ENCODE measurements at places on chromosomes 7 and 10.

- no peak for DNase-seq
Observed at GRCh38 chr7:155298288-155298833, 683 bp downstream of the INSIG1 start.

DNA sequence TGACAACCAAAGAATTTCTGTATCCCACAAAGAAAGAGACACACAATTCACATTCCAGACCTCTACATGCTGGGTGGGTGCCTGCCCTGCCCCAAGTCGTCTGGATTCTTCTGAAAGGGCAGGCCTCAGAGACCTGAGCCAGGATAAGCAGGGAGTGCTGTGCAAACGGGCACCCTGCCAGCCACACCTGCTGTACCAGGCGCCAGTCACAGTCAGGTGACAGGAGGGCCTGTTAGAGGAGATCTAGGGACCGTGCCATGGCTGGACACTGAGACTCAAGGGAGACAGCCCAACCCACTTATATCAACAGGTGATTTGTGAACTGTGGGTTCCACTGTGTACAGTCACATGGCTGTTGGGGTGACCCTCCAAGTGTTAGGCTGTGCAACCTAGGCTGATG lies 103.1 kb upstream of the AFAP1L2 start:
- no peak for DNase-seq

DNA sequence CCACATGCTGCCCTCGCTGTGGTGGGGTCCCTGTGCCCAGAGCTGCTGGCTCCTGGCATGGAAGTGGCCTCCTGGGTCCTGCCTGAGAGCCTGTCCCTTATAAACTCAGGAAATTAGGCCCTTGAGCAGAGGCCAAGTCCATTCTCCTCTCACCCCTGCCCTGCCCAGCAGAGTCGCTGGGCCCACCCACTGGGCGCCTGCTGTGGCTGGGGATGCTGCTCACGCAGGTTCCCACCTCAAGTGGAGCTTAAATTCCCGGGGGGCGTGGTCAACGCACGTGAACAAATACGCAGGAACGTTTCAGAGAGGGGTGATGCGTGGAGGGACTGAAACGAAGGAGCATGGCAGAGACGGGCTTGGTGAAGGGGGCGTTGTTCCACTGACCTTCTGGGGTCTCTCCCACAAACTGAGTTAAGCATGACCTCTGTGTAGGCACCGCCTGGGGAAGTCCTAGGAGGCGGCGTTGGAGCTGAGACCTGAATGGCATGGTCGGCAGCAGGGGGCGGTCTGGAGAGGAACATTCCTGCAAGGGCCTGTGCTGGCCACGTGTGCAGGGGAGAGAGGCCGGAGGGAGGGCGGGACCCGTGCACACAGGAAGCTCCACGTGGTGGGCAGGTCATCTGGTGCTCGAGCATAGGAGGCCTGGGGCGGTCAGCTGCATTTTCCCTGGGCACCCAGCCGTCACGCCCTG lies 27.9 kb downstream of the FAM20C start:
- DNase-seq, result no peak

- no peak for DNase-seq
Observed at GRCh38 chr10:26432938-26433337, 5.2 kb upstream of the APBB1IP start.

DNA sequence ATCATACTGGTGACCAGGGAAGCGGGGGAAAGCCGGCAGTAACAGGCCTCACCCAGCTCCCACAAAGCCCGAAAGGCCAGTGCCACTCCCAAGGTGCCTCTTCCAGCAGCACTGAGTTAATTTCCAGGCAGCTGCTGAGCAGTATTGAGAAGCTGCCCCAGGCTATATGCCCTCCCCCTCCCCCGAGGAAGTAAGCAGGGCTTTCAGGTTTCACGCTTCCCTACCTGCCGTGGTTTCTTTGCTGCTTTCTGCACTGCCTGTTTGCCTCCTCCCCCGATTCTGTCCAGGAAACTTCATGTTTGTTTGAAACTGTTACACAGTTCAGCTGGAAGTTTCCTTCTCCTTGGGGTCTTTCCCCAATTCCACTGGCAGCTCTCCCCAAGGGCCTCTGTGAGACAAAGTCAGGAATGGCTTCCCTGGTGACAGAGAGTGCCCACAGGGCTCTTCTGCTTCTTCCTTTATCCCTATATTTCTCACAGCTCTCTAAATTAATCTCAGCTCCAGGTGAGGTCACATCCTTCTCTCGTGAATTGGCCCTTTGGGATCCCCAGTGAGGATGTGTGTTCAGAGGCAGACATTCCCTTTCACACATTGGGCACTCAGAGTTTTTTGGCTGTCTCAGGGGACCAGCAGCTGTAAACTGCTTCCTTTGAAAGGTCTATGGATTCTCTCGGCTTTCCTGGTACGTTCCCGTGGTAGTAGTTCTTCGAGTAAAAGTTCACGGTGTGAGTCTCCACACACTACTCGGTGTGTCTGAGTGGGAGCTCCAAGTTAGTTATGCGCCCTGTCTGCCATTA lies 19.4 kb downstream of the C1GALT1 start:
- DNase-seq, result no peak

DNA sequence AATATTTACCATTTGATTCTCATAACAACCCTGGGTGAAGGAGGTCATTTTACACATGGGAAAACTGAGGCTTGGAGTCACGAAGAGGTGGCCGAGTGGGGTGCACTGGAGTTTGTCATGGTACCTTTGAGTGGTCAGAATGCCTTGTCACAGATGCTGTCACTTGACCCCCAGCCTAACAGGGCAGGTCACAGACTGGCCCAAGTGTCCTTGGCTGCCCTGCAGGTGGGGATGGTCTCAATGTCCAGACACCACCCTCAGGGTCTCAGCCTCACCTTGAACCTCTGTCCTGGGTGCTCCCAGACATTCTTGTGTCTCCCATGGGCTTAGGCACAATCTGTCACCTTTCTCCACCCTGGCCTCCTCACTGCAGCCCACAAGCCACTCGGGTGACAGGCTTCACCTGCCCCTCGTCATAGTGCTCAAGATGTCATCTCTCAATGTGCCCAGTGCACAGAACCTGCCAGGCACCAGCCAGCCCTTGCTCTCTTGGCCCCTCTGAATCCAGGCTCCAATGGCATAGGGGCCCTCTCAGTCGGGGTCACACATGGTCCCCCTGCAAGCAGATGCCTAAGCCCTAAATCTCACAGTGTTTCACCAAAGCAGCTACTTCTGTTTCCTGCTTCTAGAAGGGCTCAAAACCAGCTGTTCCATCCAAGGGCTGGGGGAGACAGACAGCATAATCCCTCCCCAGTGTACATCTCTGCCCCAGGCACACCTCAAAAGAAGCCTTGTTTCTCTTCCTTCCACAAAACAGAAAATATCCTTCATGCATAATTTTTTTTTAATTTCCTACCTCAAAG lies 76.8 kb upstream of the NANOS1 start:
- DNase-seq, result no peak

DNA sequence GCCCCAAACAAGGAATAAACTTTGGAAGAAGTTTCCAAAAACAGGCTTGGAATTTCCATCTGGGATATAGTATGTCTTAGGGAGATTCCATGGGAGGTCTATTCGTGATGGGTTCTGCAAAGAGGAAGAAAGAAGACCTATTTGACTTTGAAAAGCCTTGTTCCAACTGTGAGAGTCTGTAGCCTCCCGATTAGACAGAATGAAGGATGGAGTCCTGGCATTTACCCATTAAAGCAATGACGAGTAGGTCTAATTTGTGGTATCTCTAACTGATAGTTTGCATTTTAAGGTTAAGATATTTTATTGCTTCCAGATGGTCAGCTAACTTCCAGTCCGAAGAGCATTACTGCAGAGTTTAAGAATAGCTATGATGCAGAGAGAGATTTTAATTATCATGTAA lies 19.5 kb upstream of the GALNT17 start:
- DNase-seq, result no peak

GRCh38 chr7:47039089-47039648 lies 542.7 kb downstream of the TNS3 start:
- DNase-seq, result no peak

DNA sequence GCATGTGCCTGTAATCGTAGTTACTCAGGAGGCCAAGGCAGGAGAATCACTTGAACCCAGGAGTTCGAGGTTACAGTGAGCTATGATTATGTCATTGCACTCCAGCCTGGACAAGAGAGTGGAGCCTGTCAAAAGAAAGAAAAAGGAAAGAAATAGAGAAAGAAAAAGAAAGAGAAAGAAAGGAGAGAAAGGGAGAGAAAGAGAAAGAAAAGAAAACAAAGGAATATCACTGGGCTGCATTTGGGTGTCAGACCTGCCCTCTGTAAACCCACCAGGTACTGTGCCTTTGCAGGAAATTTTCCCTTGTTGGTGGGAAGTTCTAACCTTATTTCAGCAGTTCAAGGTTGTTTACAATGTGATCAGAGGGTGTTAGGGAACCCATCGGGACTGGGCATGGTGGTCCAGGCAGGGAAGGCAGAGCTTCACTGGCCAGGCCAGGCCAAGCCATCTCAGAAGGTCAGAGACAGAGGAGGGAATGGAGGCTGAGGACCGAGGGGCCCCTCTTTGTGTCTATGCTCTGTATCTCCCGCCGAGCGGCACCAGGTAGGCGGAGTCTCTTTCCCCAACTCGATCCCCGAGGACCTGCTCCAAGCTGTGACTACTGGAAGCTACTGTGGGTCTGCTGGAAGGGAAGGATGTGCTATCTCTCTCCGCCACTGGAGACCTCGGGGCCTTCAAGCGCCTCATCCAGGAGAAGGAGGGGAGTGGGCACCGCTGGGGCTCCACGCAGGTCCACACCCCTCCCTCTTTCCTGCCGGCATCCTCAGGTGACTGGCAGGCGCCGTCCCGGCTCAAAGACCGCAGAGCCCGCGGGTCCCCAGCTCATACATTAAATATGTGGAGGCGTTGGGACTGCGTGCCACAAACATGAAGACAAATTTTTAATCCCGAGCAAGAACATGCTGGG lies 15.2 kb upstream of the KAZALD1 start:
- DNase-seq, result no peak

DNA sequence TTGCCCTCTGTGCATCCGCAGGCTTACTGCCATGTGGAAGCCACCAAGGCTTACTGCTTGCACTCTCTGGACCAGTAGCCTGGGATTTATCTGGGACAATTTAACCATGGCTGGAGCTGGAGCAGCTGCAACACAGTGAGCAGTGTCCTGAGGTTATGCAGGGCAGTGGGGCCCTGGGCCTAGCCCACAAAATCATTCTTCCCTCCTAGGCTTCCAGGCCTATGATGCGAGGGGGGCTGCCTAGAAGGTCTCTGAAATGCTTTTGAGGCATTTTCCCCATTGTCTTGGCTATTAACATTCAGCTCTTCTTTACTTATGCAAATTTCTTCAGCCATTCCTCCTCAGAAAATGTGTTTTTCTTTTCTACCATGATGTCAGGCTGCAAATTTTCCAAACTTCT lies 313.6 kb upstream of the CDC14C start:
- DNase-seq, result no peak

- DNase-seq, result no peak
Observed at GRCh38 chr10:87966459-87966858, 103.0 kb downstream of the PTEN start.

DNA sequence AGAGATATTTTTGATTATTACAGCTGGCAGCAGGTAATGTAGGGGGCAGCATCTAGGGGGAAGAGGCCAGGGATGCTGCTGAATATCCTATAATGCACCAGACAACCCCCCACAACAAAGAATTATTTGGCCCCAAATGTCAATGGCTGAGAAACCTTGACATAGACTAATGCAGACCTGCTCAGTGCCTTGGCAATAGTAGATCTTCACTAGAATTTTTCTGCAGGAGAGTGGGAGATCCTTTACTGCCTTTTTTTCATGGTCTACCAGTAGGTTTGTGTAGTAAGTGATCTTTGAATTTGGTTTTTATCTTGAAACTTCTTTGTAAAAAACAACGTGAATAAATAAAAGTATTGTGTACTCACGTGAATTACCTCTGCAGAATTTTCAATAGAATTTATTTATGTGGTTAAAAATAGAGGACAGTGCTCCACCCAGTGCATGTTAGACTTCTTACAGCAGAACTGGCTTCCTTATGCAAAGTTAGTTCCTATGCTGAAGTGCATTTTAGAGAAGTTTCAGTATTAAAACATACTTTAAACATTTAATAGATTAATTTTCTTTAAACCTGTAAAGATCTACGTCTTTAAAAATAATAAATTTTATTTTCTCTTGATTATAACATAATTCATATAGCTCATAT lies 199.6 kb upstream of the HDAC9 start:
- no peak for DNase-seq

DNA sequence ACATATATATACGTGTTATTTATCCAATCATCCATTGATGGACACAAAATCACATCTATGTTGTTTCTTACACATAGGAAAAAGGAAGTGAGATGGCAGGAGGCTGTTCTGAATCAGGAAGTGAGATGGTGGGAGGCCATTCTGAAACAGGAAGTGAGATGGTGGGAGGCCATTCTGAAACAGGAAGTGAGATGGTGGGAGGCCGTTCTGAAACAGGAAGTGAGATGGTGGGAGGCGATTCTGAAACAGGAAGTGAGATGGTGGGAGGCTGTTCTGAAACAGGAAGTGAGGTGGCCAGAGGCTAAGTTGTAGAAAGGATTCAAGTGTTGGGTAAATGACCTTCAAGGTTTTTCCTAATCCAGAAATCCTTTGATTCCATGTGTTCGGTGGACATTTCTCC lies 921.5 kb downstream of the TYW1 start:
- no peak for DNase-seq

- peak; percentile 20 for DNase-seq
Observed at GRCh38 chr10:59090817-59091622, 85.4 kb upstream of the PHYHIPL start.

DNA sequence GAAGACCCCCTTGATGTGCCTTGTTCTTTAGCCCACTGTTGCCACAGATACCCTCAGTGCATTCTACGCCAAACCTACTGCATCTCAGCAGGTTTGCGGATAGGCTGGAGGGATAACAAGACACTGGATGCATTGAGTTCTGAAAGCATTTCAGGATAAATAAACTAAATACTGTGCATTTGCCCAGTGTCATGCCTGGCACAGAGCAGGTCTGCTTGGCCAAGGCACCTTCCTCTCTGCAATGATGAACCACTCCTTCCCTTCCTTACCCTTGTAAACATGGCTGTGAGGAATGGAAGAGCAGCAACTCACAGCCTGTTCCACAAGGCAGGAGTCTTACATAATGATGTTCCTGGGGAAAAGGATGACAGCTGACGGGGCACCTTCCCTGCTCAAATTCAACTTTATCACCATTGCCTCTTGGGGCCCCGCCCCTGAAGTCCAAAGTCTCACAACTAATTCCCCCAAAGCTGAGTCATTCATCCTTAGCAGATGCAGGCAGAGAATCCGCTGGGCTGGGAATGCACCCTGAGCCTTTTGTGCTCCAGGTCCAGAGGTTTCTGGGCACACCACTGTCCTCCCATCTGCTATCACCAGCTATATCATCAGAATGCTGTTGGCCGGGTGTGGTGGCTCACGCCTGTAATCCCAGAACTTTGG lies 11.6 kb downstream of the DDX56 start:
- DNase-seq, result no peak

DNA sequence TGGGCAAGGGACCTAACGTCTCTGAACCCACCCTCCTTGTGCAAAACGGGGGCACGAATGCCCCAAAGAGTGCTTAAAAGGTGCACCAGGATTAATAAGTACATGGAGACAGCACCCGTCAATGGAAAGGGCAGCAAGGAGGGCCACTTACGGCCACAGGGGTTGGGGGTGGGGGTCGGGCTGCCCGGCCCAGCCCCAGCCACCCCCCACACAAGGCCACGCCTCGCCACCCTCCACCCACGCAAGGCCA lies 213.4 kb downstream of the MAD1L1 start:
- DNase-seq, result no peak

- DNase-seq, result no peak
Observed at GRCh38 chr10:61475449-61475873, 22.3 kb upstream of the TMEM26 start.

GRCh38 chr10:68526634-68527307 lies 552 bp downstream of the SLC25A16 start:
- DNase-seq, result no peak

GRCh38 chr10:47323087-47323486 lies 833 bp downstream of the GDF2 start:
- DNase-seq, result no peak

GRCh38 chr10:132172091-132173066 lies 14.4 kb upstream of the DPYSL4 start:
- DNase-seq, result no peak
